ENCODE measurements at places on chromosomes 11 and 22. TPM values are rescaled to one million over a fixed set of nuclear protein-coding genes. Genes with fewer than 3 reads are reported as not detected.

The LRRC10B gene
- total RNA-seq, result 1.1 TPM

The DGAT2 gene
- total RNA-seq, result 2.7 TPM

The MAPK8IP1 gene
- total RNA-seq, result 8.9 TPM

- no peak for DNase-seq
Measured at GRCh38 chr11:109747839-109748238, 325.8 kb downstream of the C11orf87 start.

- no peak for DNase-seq
Measured at GRCh38 chr11:120907971-120908370, 115.9 kb upstream of the TBCEL start.

GRCh38 chr11:76620489-76620888 lies 50.1 kb downstream of the LRRC32 start:
- DNase-seq, result no peak

- no peak for DNase-seq
Measured at GRCh38 chr11:14132312-14132711, 169.8 kb downstream of the SPON1 start.

DNA sequence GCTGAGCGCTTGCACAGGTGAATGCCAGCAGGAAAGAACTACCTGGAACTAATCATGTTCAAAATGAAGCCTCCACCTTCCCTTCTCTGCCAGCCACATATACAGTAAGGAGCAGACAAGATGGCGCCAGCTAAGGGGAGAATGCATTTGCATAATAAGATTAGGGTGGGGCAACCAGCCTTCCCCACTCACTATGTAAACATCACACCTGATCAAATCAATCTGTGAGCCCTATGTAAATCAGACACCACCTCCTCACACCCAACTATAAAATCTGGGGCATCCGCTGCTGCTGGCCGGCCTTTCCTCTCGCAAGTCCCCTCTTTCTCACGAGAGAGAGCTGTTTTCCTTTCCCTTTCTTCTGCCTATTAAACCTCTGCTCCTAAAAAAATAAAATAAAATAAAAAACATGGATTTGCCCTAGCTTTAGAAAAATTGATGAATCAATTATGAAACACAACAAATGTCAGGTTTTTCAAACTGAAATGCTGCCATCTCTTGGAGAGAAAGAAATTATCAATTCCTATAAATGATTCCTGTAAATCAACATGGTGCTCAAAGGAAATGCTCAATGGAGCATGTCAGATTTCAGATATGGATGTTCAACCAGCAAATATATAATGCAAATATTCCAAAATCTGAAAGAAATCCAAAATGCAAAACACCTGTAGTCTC lies 108.9 kb downstream of the SGSM3 start:
- DNase-seq, result no peak

DNA sequence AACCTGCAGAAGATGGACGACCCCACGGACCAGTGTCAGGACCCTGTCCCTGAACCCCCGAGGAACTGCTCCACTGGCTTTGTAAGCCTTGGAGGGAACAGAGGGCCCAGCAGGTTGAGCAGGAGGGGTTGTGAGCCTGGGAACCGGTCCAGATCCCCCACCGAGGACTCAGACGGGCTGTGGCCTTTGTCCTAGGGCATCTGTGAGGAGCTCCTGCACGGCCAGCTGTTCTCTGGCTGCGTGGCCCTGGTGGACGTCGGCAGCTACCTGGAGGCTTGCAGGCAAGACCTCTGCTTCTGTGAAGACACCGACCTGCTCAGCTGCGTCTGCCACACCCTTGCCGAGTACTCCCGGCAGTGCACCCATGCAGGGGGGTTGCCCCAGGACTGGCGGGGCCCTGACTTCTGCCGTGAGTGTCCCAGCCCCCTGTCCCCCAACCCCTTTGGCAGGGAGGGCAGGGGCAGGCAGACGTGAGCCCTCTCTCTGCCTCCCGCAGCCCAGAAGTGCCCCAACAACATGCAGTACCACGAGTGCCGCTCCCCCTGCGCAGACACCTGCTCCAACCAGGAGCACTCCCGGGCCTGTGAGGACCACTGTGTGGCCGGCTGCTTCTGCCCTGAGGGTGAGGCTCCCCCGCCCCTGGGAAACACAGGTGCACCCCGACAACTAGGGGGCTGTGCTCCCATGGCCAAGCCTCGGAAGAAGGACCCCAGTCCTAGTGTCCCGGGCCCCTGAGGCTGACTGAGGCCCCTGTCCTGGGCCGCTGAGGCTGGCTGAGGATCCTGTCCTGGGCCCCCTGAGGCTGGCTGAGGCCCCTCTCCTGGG lies 6.4 kb downstream of the MUC5AC start:
- DNase-seq, result no peak

DNA sequence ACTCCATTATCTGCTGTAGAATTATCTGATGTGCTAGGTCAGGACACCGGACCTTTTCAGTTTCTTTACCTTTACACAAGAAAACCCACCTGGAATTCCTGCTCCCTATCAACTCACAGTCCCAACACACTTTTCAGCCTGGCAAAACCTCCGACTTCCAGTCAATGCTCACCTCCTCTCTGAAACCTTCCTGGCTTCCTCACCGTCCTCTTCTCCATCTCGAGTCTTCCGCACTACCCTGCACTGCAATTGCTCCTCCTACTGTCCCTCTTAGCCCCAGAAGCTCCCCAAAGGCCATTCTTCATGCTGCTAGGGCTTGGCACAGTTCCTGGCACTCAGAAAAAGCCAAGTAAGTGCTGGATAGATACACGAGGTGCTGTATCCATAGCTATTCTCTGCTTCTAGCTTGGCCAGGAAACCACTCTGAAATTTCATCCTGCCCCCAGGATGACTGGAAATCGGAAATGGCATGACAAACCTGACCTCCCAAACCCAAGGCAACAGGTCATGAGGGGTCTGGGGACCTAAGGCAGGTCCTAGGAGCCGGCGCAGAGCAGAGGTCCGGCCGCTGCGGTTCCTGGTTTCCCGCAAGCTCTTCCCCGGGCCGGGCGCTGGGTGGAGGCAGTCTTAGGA lies 702 bp downstream of the SYN3 start:
- no peak for DNase-seq

- no peak for DNase-seq
Measured at GRCh38 chr11:101296896-101297295, 167.3 kb upstream of the PGR start.

DNA sequence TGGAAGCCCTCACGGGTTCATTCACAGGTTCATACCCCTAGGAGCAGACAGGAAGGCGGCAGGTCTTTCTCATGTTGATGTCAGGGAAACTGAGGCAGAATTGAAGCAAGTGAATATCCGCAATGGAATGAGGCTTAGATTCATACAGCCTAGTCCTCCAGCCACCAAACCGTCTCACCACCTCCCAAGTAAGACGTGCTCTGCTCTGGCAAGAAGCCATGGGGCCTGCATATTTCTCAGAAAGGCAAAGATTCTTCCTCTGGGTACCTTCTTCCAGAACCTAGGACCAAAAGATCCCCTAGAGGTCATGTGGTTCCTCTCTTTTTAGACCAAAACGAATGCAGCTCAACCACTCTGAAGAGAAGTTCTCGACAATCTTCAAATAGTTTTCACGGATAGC lies 1.7 kb downstream of the AP1B1 start:
- DNase-seq, result no peak

DNA sequence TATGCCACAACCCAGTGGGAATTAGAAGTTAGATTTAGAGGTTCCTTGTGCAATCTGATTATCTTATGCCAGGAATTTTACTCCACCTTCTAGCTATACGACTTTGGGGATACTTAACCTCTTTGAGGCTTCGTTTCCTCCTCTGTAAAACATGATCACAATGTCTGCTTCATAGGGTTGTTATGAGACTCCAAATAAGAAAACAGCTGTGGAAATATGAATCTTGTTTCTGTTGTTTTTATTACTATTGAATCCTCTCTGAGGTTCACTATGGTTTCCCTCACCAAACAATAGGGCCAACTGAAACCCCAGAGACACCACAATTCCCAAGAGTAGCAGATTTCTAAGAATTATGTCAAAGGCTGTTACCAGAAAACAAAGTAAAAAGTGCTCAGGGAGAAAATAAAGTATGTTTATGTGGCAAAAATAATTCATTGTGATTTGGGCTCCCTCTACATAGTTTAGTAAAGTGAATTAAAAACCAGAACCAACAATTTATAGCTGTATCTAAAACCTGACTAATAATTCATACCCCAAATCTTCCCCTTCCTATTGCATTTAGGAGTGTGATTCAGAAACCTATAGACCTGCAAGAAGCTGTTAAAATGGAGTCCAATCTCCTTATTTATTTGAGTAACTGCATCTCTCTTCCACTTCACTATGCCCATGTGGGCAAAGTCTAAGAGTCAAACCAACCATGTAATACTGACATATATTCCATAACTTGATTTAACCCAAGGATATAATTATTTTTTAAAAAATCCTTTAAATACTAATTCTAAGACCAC lies 38.4 kb downstream of the AMBRA1 start:
- no peak for DNase-seq

DNA sequence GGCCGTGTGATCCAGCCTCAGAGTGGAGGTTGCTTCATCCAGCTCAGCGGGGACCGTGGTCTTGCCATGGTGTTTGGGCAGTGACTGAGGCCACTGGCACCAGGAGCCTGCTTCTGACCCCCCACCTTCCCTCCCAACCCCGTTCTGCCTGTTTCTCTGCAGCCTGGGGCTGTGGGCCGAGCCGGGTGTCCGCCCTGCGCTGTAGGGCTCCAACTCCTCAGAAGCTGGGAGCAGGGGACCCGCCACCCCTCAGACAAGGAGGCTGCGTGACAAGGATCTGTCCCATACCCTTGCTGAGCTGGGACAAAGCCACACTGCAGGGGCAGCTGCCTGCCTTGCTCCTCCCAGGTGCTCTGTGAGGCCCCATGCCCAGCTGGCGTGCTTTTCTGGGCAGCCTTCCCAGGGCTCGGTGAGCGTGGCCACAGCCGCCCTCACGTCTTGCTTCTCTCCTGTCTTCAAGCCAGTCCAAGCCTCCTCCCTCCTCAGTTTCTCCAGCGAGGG lies 11.7 kb upstream of the ARFGAP3 start:
- no peak for DNase-seq

GRCh38 chr11:87150936-87151335 lies 113.2 kb downstream of the TMEM135 start:
- no peak for DNase-seq

- DNase-seq, result no peak
Measured at GRCh38 chr11:31883435-31883834, 72.3 kb upstream of the PAX6 start.

GRCh38 chr11:10493041-10493663 lies 38.1 kb downstream of the AMPD3 start:
- DNase-seq, result peak; percentile 42

- DNase-seq, result no peak
Measured at GRCh38 chr11:118939953-118940598, 14.3 kb upstream of the BCL9L start.

GRCh38 chr11:3192511-3193372 lies 25.9 kb downstream of the MRGPRG start:
- no peak for DNase-seq

- no peak for DNase-seq
Measured at GRCh38 chr22:29810216-29810615, 27.9 kb downstream of the ASCC2 start.

DNA sequence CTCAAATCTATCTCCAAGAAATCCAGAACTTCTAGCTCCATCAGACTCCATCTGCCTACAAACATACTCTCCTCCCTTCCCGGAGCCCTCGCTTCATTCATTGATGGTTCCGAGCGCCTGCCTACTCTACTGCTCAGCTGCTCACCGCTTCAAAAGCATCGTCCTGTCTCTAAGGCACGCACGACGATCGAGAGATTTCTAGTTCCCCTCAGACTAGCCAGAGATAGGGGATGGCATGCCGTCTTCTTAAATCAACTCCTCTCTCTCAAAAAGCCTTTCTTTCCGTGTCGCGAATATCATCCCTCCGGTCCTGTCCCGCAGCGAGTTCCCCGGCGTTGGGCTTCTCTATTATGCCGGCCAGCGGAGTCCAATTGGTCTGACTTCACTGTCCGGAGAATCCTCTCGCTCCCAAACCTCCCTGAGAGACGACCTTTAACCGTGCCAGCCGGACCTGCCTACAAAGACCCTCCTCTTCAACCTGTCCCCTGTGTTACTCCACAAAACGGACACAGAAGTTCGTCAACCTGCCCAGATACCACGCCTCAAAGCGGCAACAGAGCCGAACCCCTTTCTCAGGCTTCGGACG lies 592 bp downstream of the EEF1G start:
- DNase-seq, result no peak

DNA sequence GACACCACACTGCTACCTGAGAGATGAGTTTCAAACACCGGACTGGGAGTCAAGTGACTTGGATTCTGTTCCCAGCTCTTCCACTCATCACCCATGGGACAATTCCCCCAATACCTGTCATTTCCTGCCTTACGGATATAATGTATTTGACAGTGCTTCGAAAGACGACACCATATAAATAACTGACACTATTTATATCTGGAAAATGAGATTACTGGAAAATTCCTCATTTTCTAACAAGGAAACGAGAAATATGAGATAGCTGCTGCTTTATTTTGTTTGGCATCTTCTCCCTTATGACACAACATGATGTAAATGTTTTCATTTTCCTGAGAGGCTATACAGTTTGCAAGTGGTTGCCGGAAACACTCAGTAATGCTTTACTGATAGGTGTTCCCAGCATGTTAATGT lies 8.6 kb downstream of the HSCB start:
- DNase-seq, result no peak

GRCh38 chr11:65448074-65448417 lies 25.4 kb downstream of the NEAT1 start:
- no peak for DNase-seq

DNA sequence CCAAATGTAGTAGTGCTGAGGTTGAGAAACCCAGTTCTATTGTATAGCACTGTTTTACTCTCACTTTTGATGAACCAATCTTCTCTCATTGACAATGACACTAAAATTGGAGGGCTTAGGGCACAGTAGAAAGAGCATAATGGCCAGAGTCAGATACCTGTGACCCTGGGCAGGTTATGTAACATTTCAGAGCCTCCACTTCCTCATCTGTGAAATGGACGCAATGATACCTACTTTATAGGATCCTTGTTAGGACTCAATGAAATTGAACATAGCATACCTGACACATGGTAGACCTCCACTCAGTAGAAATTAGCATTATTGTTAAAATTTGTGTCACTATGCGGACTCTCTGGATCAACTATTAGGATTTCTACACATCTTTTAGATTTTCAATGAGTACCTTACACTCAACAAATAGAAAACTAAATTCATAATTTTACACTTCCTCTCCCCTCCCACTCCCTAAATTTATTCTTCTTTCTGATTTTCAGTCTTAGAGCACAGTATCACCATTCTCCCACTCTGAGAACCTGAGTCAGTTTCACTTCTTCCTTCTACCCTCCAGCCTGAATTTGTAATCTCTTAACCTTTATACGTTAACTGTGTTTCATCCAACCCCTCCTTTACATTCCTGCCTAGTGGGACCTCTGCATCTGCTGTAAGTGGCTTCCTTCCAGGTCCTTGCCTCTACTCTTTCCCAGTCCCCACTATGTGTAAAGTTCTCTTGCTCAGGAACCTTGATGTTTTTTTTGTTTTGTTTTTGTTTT lies 78.3 kb downstream of the MICAL2 start:
- no peak for DNase-seq
